NCI-H1417 (cell line): ENCODE measurements at places on chromosomes 7 and 10.

DNA sequence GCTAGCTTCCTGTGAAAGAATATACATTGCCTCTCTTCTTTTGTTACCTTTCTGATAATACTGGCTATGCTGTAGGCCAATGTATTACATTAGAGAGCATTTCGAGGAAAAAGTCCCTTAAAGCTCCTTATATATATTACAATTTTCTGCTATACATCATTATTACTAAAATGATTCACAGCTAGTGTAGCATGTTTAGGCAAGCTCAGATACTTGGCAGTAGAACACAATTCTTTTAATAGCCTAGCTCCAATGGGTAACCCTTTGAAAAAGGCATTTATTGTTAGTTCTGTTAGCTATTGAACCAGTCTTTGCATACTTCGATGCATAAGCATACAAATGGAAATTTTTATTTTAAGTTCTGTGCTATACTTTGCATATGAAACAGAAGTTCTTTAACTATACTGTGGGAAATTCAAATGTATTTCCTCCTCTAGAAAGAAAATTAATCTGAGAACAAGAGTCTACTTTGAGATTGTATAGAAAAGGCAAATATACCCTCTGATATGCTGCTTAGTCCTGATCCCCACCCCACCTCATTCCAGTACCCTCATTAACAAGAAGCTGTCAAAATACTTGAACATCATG, 55.6 kb upstream of the SKAP2 start:
- DNase-seq: no peak

- DNase-seq: no peak
Measured at GRCh38 chr10:113131613-113132261, 181.7 kb downstream of the TCF7L2 start.

DNA sequence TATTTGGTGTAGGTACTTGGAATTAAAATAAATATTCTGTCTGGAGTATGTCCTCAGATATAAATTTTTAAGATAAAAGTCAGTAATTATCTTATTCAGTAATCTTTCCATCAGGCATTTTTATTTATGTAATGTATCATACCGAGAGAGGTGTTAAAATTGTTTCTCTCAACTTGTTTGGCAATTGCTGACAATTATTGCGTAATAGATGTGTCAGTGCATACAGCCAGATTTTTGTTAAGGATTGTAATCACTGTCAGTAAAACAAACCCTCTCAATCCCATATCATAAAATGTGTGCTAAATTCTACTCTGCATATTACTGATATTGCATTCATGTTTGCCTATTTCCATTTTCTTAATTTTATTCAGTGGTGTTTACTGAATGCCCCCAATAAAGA, 69.2 kb downstream of the CNTNAP2 start:
- no peak for DNase-seq

- no peak for DNase-seq
Measured at GRCh38 chr7:151051108-151051507, 2.8 kb downstream of the ASIC3 start.

DNA sequence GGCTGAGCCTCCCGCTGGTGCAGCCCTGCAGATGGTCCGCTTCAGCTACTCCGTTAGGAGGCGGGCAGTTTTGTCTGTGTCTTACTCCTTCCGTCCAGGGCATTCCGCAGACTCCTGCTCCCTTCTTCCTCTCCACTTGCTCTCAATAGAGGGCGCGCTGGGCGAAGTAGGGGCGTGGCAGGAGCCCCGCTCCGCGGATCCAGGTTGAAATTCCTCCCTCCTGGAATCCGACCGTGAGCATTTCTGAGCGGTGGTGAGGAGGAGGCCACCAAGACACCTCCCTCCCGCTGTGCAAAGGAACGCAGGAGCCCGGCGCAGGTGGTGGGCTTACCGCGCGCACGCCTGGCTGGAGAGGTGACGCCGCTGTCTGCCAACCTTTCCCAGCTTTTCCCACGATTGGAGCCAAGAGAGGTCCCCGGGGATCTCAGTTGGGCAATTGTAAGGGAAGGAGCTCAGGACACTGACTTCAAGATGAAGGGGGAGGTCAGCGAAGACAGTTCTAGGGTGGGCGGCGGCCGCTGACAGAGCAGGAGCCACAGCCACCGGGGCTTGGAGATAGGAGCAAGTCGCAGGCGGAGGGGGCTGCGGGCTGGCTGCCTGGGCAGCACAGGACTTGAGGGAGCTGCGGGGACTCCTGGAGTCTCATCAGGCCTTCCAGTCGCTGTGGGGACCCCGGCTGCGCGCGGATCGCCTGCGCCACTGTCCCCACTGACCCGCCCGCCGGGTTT, 1011.3 kb downstream of the XPNPEP1 start:
- DNase-seq: no peak

DNA sequence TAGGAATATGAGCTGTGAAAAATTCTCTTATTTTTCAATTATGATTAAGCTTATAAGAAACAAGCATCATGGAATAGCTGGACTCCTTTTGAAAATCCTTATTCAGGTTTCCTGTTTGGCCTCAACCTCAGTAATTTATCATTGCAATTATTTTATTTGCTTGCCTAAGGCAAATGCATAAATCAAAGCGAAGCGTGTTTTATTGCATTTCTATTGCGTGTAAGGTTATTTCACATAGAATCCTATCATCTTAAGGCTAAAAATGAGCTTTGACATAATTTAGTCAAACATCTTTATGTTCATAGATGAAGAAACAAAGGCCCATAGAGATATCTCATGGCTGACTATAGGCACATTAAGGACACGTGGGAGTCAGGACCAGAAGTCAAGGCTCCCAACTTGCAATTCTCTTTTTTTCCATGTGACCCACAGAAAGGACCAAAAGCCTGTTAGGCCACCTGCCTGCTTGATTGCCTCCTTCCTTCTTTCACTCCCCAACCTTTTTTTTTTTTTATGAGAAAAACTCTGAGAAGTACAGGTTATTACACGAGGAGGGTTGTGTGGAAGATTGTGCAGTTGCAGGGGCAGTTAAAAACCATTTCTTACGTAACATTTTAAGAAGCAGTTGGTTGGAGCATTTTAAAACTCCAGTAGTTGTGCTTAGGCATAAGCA, 261.0 kb downstream of the HDAC9 start:
- no peak for DNase-seq

DNA sequence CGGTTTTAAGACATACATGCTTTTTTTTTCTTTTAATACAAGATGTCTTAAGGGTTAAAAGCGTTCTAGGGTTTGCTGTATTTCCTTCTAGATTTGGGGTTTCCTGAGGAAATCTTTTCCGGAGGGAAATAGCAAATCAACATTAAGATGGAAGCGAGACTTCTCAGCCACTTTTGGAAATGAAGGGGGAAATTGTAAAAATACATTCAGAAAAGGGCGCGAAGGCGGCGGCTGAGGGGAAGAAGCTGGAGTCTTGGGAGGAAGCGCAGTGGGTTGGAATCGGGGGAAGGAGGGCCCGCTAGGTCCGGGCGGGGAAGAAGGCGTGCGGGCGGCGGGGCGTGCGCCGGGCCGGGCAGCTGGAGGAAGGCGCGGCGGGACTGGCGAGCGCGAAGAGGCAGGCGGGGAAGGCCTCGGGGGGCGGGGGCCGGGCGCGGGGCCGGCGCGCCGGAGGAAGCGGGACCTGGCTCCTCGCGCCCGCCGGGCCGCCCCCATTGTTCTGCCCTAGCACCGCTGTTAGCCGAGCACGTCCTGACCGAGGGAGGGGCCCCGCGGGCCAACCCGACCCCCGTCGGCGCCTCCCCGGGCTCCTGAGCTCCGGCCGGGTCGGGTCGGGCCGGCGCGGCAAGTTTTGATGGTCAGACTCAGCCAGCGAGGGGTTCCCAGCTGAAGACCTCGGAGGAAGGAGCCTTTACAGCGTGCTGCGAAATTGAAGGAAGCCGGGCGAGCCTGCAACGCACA, 1.5 kb upstream of the SKIDA1 start:
- DNase-seq: peak; percentile 77

DNA sequence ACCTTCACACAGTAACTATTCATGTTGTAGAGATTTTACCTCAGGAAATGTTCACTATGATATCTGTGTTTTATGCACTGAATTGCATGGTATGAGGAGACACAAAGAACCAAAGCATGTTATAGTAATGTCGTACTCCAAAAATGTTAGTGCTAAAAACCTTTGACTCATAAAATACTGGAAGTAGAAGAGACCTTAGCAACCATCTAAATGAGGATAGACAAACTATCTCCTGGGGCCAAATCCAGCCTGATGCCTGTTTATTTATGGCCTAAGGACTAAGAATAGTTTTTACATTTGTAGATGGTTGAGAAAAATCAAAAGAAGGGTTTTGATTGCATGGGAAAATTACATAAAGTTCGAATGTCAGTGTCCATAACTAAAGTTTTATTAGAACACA, 535.1 kb downstream of the INHBA start:
- DNase-seq: no peak

- DNase-seq: no peak
Measured at GRCh38 chr10:57621466-57621865, 646.2 kb downstream of the IPMK start.

DNA sequence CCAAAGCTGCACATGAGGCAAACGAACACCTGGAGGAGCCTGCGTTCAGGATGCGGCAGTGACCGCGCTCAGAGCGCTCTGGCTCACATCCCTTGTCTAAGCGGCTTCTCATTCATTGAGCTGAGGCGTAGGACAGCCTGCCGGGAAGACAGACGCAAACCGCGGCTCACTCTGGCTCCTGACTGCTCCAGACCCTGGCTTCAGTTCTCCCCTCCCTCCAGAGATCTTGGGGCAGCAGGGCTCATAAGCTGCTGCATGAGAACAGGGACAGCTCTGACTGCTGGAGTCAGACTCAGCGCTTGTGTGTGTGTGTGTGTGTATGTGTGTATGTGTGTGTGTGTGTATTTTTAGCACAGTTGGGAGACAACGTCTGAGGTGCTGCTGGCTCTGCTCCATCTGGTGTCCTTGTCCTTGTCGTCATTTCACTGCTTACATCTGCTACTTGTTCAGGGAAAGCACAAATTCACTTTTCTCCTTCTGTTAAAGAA, 15.8 kb upstream of the LYZL2 start:
- peak; percentile 12 for DNase-seq

- DNase-seq: no peak
Measured at GRCh38 chr7:17638727-17639126, 301.6 kb downstream of the SNX13 start.

- DNase-seq: no peak
Measured at GRCh38 chr7:100623951-100624824, 11.8 kb downstream of the MOSPD3 start.

DNA sequence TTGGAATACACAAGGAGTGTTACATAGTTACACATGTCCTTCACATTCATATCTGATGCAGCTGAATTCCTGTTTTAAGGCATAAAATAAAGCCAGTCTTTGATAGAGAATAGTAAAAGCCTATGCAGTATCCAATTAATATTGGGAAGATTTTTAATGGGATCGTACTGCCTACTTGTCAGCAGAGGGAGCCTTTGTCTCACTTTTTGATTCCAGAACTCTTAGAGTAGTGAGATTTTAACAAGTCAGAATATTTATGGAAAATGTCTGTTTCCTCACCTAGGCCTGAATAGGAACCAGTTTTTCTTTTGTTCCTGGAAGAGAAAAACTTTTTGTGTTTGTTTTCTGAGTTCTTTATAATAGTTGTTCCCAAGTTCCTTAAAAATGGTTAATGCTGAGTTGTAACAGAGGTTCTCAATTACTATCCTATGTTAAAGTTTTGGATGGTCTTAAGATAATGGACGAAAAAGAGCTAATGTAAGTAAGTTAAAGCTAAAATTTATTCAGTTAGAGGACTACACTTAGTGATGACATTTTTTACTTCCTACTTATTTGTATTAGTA, 114.0 kb downstream of the BBS9 start:
- peak; percentile 75 for DNase-seq

- no peak for DNase-seq
Measured at GRCh38 chr10:73774637-73775036, 7.2 kb upstream of the CHCHD1 start.

GRCh38 chr7:143355450-143356385, 6.8 kb downstream of the FAM131B start:
- DNase-seq: no peak

DNA sequence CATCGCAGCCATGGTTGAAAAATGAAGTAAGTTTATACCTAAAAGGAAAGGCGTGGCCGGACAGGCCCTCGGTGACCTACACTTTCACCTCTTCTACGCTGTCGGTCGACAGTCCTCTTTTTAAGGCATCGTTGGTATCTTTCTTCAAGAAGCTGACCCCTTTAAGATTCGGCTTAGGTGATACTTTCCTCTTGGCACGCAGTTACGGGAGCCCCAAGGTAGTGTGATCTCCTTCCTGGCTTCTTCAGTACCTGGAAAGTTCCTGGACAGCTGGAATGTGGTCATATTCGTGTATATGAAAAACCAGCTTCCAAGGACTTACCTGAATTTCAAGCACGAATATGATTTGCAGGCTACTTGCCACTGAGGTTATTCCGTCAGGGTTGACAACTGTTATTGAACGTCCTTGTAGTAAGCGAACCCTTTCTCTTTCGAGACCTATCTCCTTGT, 885 bp upstream of the SYPL1 start:
- DNase-seq: peak; percentile 52

DNA sequence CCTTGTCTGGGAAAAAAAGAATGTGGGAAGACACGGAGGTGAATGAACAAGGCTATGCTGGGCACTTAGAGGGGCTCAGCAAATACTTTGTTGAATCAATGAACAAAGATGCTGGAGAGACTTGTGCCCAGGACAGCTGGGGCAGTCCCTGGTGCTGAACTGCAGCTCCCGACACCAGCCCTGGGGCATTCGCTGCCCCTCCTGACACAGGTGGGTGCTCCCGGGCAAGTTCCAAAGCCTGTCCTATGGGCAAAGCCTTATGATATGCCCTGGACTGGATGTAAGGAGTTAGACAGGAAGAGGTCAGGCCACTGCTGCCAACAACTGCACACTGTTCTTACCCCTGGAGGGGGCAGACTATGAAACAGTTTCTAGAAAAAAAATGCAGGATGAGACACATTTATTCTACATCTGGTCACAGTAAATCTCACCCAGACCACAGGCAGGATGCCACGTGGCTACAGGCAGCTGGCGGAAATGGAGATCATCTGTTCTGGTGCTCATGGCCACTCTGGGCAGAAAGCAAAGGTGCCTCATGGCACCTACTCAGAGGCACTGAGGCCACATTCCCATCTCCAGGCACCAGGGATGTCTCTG, 21.9 kb upstream of the FRAT2 start:
- DNase-seq: no peak

DNA sequence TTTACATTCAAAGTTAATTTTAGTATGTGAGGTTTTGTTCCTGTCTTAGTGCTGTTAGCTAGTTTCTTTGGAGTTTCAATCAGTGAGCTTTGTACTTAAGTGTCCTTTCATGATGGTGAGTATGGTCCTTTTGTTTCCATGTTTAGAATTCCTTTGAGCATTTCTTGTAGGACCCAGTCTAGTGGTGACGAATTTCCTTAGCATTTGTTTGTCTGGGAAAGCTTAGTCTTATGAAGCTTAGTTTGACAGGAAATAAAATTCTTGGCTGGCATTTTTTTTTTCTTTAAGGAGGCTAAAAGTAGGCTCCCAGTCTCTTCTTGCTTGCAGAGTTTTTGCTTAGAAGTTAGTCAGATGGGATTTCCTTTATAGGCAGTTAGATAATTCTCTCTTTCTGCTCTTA, 209.2 kb upstream of the SEMA3C start:
- no peak for DNase-seq

- no peak for DNase-seq
Measured at GRCh38 chr10:34294137-34294536, 521.0 kb downstream of the PARD3 start.
